Activated CD8-positive, alpha-beta memory T cell treated with anti-CD3 and anti-CD28 coated beads for 1 hour (primary cell): ENCODE measurements at places on chromosomes 2 and 18.

DNA sequence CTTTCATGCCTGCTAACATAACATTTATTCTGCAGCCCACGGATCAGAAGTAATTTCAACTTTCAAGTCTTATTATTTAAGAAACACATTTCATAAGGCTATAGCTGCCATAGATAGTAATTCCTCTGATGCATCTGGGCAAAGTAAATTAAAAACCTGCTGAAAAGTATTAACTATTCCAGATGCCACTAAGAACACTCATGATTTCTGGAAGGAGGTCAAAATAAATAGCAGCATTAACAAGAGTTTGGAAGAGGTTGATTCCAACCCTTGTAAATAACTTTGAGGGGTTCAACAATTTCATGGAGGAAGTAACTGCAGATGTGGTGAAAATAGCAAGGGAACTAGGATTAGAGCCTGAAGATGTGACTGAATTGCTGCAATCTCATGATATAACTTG, 77.6 kb downstream of the CCDC148 start:
- DNase-seq = no peak

DNA sequence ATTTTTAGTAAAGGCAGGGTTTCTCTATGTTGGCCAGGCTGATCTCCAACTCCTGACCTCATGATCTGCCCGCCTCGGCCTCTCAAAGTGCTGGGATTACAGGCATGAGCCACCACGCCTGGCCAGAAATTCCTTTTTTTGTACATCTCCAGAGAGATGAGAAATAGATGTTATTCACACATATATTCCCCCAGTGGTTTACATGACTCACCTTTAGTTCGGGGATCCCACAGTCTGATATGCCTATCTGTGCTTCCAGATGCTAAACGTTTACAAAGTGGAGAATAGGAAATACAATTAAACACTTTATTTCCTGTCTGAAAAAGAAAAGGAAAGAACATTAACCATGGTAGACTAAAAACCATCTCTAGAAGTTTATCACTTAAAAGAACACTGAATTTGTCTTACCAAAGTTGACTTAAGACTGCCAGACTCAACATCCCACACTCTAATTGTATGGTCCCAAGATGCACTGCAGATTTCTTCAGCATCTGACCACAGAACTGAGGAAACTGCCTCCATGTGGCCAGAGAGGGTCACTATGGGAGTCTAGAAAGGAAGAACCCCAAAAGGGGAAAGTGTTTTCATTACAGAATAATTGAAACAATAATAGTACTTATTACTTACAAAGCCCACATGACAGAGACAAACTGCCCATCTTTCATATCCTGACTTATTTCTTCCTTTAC, 12.6 kb upstream of the ICA1L start:
- no peak for DNase-seq

- no peak for DNase-seq
Observed at GRCh38 chr2:224354632-224355211, 47.2 kb downstream of the FAM124B start.

- DNase-seq = no peak
Observed at GRCh38 chr2:8489221-8489620, 192.6 kb upstream of the ID2 start.

DNA sequence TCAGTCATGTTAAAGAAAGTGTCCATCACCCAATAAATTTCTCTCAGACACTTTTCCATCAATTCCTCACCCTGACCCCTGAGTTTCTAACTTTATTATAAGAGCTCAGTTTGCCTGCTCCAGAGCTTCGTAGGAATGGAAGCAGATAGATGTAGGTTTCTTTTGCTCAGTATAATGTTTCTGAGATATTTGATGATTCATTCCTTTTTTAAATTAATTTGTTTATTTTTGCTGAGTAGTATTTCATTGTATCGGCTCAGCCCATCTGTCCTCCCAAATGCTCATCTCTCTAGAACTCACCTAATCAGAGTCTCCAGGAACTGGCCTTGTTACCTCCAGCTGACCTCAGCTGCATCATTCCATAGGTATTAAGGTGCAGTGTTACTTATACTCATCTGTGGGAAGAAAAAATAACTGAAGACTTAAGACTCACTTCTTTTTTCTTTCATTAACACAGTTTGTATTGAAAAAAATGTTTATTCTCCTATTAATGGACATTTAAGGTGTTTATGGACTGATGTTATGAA, 11.9 kb upstream of the BCL2L11 start:
- no peak for DNase-seq

DNA sequence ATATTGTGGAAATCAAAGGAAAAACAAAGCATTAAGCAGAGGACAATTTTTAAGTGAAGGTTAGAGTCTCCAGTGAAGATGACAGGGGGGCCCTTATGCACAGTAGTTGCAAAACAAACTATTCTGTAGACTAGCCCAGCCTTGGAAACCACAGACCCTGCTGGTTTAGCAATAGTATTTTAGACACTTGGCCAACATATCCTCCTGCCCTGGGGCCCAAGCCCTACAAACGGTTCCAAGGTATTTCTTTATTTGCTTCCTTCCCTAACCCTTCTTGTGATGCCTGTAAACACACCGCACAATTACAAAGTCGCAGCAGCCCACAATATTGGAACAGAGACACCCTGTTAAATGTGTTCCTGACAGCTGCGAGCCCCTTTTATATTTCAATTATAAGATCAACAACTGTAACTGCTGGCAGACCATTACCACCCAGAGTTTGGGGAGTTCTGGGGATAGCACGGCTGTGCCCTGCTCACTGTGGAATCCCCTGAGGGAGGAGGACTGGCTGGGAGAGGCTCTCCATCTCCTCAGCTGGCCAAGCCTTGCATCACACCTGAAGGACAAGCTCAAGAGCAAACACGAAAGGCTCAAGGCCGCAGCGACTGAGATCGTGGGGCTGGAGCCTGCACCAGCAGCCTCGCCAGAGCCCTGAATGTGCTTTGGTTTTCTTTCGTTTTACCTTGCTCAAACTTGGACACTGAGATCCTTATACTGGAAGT, 282.2 kb upstream of the ATP5MC3 start:
- DNase-seq = no peak

DNA sequence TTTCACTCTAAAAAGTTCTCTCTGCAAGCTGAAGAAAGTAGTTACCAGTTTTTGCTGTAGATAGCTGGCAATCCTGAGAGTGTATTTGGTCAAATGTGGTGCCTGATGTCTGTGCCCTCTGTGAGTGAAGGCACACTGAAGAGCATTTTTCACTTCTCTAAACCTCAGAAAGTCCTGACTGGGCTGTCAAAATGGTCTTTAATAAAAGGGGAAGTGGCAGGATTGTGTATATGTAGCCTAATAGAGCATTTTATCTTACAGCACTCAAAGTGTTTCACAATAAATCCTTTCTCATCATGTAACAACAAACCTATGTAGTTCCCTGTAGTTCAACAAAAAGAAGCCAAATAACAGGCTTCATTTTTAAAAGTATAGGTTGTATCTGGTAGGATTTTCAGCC, 1552.3 kb upstream of the SLC39A10 start:
- DNase-seq = no peak

DNA sequence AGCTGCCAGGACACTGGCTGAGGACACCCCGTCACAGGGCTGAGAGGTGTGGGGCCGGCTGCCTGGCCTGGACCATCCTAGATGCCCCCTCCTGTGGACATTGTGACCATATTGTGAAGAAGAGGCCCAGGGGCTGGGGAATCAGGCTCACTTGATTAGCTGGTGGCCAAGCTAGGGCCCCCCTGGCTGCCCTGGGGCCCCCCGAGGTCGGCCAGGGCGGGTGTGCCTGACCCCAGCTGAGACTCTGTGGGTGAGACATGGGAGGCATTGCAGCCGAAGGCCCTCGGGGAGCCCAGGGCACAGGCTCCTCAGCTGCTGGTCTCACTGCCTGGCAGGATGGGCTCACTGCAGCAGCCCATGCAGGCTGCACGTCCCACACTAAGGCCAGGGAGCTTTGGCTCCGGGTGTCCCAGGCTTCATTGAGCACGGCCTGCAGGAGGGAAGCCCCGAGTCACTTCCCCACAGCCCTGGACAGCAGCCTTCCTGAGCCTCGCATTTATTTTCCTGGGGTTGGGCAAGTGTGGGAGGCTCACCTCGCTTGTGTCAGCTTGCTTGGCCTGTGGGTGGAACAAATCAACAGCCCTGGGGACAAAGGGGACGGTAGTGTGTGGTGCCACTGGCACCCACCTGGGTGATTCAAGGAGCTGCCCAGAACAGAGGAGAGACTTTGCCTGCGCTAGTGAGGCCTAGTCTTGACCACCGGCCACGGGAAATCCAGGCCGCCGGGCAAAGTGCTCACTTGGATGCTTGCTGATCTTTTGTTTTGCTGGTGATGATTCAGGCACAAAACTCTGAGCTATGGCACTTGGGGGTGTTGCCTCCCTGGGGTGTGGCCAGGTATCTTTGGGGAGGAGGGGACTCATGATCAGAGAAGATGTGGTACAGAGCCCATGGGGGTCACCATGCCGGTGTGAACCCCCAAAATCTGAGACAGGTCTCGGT, 1.3 kb downstream of the GAL3ST2 start:
- DNase-seq = no peak

- DNase-seq = no peak
Observed at GRCh38 chr2:203360833-203361430, 32.7 kb downstream of the ABI2 start.

- DNase-seq = no peak
Observed at GRCh38 chr2:182078988-182079602, 93.4 kb downstream of the PPP1R1C start.

- no peak for DNase-seq
Observed at GRCh38 chr18:13254971-13255927, 36.7 kb downstream of the LDLRAD4 start.

DNA sequence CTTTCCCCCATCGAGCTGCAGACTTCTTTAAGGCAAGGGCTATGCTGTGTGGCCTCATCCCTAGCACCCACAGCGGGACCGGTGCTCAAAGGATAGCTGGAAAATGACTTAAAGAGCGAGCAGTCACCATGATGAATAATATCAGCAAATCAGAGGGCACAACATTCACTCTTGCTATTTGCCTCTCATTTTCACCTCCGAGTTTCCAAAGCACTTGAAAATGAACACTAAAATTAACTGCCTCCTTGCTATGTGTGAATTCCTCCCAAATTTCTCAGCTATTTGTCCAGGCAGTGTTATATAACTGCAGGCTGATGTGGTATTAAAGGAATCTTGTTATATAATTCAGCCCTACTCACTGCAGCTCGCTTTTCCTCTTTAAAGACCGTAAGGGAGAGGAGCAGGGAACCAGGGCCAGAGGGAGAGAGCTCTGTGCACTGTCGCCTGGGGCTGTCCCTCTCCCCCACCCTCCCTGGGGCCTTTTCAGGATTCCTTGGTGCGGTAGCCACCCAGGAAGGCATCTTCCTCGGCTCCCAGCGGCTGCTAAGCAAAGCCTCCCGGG, 1.4 kb downstream of the CYS1 start:
- no peak for DNase-seq

- no peak for DNase-seq
Observed at GRCh38 chr18:50183556-50183955, 11.4 kb downstream of the MYO5B start.

DNA sequence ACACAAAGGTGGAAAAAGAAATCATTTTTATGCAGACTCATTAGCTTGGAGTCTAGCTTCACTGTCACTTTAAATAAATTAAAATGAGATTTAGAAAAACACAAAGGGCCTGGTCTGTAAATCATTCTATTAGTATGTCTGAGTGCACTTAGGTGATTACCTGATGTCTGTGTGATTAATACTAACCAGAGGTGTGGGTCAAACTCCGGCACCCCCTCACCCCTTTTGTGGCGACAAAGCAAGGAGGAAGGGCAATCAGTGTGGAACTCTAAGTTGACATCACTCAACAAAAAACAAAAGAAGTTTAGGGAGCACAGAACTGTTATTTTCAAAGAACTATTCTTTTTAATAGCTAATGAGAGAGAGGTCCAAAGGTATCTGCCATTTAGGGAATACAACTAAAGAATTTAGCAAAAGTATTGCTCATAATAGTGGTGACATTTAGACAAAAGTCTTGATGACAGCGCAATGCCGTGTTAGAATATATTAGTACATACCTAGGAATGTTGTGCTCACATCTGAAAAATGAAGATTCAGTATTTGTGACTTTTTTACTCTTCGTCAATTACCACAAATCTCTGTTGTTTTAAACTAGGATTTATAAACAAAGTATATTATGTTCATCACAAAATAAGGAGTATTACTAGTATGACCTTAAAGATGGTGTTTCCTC, 66.3 kb downstream of the ZEB2 start:
- no peak for DNase-seq

GRCh38 chr2:177540283-177540682, 147.7 kb downstream of the AGPS start:
- DNase-seq = no peak

DNA sequence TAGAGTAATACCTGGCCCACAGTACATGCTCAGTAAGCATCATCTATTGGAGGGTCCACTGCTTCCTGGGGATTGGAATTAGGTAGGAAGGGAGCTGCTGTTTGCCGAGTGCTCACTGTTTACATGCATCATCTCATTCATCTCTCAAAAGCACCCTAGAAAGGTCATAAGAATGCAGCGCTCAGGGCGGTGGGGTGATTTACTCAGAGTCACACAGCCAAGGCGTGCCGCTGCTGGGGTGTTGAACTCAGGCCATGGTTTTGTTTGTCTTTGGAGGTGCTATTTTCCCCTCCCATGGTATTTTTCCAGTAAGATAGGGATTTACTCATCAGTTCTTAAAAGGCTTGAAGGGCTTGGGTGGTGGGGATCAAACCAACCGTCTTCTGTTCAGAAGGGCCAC, 227.5 kb downstream of the LDLRAD4 start:
- no peak for DNase-seq

GRCh38 chr18:50468807-50469206, 91.1 kb upstream of the MAPK4 start:
- DNase-seq = no peak

- DNase-seq = no peak
Observed at GRCh38 chr2:67752969-67753368, 309.8 kb downstream of the C1D start.

DNA sequence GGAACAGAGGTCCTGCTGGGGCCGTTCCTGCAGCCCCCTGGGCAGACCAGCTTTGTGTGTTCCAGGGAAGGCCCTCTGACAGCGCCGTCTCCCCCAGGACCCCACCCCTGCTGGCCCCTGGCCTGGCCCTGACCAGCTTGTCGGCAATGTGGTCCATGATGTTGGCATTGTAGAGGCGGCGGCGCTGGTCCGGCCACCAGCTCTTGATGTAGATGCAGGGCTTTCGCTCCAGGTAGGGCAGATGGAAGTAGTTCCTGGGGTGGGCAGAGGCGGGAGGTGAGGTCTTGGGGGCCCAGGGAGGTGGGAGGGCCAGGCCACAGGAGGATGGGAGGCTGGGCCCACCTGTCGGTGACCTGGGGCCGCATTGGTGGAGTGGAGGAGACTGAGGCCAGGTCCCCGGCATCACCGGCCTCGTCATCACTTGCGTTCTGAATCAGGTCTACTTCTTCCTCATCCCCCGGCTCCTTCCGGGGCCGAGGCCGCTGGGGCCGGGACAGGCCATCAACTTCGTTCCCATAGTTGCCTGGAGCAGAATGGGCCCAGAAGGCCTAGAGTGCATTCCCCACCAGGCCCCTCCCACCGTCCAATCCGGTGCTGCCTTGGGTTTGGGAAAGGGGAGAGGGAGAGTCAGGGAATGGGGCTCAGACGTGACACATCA, 1.3 kb upstream of the OTOF start:
- no peak for DNase-seq

- DNase-seq = no peak
Observed at GRCh38 chr2:48978131-48978530, 176.2 kb downstream of the FSHR start.

- DNase-seq = no peak
Observed at GRCh38 chr2:67258831-67259230, 138.3 kb upstream of the ETAA1 start.

GRCh38 chr2:71409611-71410010, 43.8 kb upstream of the DYSF start:
- DNase-seq = no peak

- DNase-seq = no peak
Observed at GRCh38 chr18:48399303-48400075, 9.7 kb downstream of the ZBTB7C start.
